ENCODE measurements at places on chromosomes 6 and 20.

DNA sequence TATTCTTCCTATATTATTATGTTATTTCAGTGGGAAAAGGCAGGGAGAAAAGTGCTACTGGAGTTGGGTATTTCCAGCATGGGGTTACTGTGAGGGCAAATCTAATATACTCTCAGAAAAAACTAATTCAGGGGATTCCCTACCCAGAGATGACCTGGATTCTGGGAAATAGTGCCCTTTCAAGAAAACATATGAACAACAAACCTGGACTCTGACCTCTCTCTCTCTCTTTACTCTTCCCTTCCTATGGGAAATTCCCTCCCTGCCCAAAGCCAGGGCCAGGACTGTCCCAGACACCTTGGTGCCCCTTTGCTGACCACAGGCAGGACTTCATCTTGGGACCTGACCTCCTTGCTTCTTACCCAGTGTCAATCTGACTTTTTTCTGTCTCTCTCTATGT lies 1.6 kb upstream of the UBD start:
- no peak for DNase-seq

GRCh38 chr20:49859011-49859410 lies 46.4 kb downstream of the SLC9A8 start:
- no peak for DNase-seq

- DNase-seq, result peak; percentile 59
Measured at GRCh38 chr6:144749263-144749662, 464.1 kb downstream of the UTRN start.

DNA sequence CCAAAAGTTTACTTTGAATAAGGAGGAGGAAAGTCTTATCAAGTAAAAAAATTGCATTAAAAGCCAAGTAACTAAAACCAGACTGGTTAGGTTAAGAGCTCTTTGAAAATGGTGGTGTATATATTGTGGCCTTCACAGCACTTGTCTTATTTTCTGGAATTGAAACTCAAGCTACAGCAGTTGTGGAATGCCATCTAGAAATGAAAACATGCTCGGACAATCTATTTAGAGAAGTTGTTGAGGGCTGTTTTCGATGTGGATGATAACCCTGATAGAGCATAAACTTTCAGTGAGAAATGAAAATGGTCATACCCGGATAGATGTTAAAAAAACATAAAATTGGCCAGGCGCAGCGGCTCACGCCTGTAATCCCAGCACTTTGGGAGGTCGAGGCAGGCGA lies 47.0 kb downstream of the ARID1B start:
- no peak for DNase-seq

GRCh38 chr6:32868257-32868788 lies 14.3 kb downstream of the PSMB9 start:
- DNase-seq, result peak; percentile 72

GRCh38 chr6:29908710-29909109 lies 33.6 kb upstream of the HLA-A start:
- no peak for DNase-seq

- no peak for DNase-seq
Measured at GRCh38 chr6:4511641-4512020, 264.6 kb upstream of the CDYL start.

DNA sequence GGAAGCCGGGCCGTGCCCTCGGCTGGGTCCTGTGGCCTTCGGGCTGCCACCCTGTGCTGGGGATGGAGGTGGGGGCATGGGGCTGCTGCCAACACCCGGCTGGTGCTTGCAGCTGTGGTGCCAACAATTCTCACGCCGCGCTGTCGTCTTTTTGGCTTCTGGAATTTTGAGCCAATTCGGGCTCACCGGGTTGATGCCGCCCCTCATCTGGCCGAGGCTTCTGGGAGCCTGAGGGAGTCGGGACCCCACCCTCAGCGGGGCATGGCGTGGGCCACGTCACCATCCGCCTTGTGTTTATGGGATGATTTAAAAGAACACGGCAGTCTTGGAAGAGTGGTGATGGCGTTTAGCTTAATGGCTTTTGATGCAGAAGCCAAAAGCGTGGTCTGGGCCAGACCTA lies 8.7 kb upstream of the NPBWR2 start:
- no peak for DNase-seq

GRCh38 chr20:54793291-54793992 lies 318.0 kb downstream of the DOK5 start:
- DNase-seq, result no peak

GRCh38 chr20:19115581-19115980 lies 96.9 kb upstream of the SLC24A3 start:
- no peak for DNase-seq

GRCh38 chr6:148713921-148714320 lies 32.9 kb upstream of the UST start:
- no peak for DNase-seq

DNA sequence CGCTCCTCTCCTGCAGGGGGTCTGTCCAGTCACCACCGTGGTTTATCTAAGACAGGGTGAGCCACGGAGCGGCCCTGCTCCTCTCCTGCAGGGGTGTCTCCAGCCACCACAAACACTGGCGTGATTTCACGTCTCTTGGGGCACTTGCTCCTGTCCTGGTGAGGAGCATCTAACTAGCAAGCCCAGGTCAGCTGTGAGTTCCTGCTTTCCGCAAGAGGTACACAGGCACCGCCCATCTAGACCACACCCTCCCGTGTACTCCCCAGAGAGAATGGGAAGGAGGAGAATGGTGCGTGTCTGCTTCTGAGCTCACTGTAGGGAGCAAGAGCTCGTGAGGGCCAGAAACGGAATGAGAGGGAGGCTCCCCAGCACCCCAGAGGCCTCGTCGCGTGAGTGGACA lies 40.7 kb downstream of the DACT2 start:
- DNase-seq, result no peak

DNA sequence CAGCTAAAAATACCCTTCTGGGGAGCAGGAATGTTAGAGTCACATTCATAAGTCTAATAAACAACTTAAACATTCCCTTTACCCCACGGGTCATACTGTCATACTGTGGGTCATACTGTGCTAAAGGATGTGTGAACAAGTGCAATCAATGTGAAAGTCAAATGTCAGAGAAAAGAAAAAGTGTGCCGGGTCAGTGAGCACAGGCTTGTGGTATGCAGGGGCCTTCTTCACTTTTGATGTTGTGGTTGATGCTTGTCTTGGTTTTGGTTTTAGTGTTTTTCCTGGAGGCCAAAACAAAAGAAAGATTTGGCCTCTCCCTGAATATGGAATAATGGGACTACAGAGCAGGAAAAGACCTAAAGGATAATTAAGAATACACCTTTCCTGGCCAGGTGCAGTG lies 267.9 kb upstream of the PLN start:
- no peak for DNase-seq

DNA sequence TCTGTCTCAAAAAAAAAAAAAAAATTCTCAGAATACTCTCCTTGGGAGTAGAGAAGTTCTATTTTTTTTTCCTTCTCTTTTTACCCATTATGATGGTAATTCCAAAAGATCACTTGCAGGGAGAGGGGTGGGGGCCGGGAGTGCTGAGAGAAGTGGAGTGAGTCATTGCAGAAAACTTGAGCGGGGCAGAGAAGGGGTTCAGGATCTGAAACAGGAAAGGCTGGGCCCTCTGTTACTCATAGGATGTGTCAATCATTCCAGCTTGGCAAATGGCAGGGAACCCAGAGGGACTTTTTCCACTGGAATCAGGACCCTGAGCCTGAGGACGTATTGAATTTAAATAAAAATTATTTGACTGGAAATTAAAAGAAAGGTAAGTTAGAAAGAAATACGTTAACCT lies 111.4 kb upstream of the ARMC2 start:
- DNase-seq, result no peak

GRCh38 chr6:92977018-92977417 lies 442.3 kb downstream of the EPHA7 start:
- no peak for DNase-seq

- DNase-seq, result no peak
Measured at GRCh38 chr6:69089539-69089938, 454.5 kb downstream of the ADGRB3 start.

DNA sequence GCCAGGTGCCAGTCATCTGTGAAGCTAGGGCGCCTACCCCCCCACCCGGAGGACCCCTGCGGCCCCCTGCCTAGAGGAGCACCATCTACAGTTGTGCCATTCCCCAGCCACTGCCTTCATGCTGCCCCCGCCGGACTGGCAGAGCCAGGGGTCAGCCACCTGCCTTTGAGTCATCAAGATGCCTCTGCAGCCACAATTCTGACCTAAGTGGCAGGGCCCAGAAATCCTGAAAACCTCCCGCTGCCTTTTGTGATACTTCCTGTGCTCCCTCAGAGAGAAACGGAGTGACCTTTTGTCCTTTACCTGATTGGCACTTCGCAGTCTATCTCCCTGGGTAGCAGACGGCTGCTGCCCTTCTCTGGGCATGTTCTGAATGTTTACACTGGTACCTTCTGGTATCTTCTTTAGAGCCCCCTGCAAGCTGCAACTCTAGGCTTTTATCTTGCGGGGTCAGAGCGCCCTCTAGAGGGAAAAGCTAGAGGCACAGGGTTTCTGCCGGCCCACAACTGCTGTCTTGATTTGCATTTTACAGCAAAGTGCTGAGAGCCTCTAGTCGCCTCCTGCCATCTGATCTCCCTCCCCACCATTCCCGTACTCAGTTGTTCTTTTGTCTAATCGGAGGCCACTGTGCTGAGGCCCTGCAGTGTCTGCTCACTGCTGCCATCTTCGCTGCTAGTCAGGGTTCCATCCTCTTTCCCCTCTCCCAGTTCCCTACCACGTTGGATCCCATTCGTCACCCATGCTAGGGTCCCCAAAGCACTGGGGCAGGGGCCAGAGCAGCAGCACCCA lies 26.9 kb downstream of the SPATA2 start:
- peak; percentile 49 for DNase-seq

- DNase-seq, result no peak
Measured at GRCh38 chr6:44511126-44511525, 123.6 kb downstream of the CDC5L start.

GRCh38 chr6:153129873-153130514 lies 1.1 kb downstream of the RGS17 start:
- peak; percentile 37 for DNase-seq

DNA sequence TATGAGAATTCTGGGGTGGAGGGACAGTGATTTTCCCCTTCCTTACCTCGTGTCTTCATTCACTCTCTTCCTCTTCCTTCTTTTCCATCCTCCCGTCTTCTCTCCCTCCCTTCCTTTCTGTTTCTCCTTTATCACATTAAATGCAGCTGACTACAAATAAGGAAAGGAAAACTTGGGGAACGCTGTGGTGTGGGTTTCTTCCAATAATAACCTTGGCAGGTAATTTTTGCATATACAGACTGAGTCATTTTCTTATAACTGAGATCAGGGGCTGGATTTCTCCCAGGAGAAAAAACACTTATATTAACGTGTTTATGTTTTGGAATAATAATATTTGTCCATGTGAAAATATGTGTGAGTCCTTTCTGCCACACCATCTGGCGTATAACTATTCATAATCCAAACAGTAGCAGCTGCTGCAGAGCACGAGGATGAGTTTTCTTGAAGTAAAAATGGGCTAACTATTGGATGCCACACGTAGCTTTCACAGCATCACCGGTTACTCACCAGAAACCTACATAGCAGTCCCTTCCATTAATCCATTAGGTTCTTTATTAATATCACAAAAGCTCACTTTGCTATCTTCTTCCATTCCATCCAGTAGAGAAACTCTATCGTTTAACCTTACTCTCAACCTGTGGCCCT lies 139.2 kb upstream of the SASH1 start:
- DNase-seq, result no peak

GRCh38 chr6:96899019-96899418 lies 1.3 kb upstream of the NDUFAF4 start:
- DNase-seq, result no peak

DNA sequence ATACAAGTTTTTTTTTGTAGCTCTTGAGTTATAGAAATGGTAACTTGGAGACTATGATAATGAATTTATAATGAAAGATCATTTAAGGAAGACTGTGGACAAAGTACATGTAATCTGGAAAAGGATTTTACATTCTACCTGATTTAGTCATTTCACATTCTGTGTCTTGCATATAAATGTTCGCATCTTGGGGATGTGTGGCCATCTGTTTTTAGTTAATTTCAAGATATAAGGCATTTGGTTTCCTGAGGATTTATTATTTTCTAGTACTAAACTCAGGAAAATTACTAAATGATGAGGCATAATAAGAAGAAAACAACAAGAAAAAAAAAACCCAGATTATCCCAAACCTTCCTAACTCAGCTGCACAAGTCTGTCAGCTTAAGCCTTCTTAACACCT lies 112.7 kb upstream of the PRL start:
- no peak for DNase-seq

DNA sequence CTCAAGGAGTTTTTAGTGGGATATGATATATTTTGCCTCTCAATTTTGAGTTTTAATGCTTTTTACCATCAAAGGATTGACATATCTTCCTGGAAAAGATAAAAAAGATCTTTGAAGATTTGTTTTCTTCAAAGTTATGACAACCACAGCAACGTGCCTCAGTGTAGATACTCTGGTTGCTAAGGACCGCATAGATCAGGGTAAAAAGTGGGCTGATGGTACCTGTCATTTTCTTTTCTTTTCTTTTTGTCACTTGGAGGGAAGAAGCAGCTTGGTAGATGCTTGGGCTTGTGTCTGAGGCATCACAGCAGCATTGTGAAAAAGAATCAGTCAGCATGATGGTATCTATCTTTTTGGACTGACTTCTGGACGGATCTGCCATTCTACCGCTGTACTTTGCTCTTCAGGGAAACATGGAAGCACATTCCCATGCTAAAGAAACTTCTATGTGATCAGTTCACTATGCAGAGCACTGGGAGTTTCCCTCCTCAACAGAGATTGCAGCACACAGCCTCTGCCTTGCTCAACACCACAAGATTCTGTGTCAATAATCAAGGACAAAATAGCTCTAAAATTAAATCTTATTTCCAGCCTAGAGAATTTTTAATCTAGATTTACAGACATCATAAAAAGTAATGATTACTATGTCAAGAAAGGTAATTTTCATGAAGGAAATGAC lies 54.8 kb upstream of the SGK1 start:
- no peak for DNase-seq

GRCh38 chr6:90490030-90490716 lies 96.7 kb downstream of the MAP3K7 start:
- DNase-seq, result no peak

- no peak for DNase-seq
Measured at GRCh38 chr6:16056263-16056870, 72.5 kb upstream of the MYLIP start.

DNA sequence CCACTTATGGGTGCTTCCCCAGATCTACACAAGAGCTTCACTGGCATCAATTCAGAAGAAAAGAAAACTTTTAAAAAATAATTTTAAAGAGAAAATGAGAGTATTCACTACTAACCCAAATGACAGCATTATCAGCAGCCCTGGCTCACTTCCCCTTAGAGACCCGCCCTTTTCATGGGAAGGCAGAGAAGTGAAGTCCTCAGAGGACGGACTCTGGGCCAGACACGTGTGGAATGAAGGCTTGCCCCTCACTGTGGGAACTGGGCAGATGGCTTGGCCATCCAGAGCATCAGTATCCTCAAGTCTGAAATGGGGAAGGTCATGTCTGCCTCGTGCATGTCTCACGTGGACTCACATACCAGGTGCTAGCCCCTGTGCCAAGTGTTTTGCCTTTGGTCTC lies 63.5 kb downstream of the JAG1 start:
- DNase-seq, result no peak

GRCh38 chr6:25788305-25788922 lies 33.9 kb downstream of the SLC17A4 start:
- peak; percentile 35 for DNase-seq

- DNase-seq, result no peak
Measured at GRCh38 chr20:872855-873520, 39.5 kb downstream of the FAM110A start.
